ENCODE measurements at places on chromosomes 12 and 14.

- no peak for DNase-seq
Measured at GRCh38 chr12:131640525-131640924, 70.4 kb upstream of the SFSWAP start.

GRCh38 chr12:130746546-130746945 lies 30.4 kb upstream of the RIMBP2 start:
- no peak for DNase-seq

GRCh38 chr14:104187931-104188726 lies 49.7 kb downstream of the KIF26A start:
- DNase-seq, result no peak

DNA sequence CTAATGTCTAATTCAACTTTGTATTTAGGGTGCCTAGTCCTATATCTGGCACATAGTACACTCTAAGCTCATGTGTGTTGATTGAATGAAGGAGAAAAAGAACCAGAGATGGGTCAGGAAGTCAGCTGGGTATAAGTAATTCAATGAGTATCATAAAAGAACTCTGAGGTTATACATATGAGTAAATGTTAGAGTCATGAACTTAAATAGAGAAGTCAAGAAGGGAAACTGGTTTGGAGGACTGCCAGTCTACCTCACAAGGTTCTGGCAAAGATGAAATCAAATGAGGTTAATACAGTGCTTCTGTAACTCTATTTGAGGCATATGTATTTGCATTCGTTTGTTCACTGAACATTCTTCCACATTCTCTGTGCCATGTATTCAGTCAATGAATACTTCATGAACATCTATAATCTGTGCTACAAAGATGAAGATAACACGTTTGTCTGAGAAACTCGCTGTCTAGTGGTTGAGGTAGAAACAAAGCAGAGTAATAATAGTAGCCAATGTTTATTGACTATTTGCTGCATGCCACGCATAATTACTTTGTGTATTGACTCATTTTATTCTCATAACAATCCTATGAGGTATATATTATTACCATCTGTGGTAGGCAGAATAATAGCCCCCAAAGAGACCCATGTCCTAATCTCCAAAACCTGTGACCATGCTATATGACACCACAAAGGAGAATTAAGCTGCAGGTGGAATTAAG lies 88.9 kb downstream of the PTGER2 start:
- no peak for DNase-seq

DNA sequence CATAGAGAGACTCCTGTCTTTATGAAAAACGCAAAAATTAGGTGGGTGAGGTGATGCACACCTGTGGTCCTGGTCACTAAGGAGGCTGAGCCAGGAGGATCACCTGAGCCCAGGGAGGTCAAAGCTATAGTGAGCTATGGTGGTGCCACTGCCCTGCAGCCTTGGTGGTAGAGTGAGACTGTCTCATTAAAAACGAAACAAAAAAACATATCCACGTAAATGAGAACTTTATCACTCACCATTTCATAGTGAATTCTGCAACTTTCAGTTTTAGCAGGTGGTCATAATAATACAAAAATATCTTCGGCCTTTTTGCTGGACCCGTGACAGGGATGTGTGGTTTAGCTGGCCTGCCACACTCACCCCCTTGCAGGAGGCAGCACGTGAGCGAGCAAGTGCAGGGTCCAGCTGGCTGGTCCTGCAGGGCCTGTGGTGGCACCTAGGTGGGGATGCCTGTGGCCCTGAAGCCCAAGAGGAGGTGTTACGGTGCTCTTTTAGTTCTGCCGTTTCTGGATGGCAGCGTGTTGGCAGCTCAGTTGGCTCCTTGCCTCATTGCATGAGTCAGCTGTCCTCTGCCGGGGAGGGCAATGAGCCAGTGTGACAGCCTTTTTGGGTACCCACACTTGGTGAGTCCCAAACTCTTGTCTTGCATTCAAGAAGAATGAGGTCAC lies 1330.7 kb upstream of the TMEM132C start:
- peak; percentile 68 for DNase-seq

DNA sequence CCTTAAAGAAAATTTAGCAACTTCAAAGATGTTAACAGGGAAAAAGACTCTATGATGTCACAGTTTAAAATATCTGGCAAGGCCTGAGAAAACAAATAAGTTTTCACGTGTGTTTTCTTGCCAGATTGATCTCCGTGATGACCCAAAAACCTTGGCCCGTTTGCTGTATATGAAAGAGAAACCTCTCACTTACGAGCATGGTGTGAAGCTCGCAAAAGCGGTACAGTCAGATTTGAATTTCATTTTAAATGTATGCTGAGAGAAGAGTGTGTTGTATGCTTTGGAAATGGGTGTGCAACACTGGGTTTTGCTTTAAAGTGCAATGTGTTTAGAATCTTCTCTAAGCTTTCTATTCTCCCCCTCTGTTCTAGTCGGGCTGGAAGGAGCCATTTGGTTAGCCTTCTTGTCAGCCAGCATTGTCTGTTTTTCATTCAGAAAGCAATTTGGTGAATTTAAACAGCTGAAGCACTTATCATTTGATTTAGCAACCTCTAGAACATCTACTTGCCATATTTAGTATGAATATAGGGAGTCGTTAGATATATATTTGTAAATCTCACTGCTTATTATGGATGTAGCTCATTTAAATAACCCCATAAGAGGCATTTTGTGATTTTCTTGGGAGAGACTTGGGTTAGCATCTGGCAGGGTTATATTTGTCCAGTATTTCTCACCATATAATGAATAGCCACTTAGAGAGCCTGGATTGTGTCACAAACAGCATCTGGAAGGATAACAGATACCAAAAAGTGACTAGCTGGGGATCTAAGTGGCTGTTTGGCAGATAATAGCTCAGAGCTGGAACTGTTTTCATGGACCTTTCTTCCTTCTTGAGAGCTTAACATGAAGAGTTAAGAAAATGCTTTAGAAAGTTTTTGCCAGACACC lies 35.5 kb downstream of the GPHB5 start:
- no peak for DNase-seq

DNA sequence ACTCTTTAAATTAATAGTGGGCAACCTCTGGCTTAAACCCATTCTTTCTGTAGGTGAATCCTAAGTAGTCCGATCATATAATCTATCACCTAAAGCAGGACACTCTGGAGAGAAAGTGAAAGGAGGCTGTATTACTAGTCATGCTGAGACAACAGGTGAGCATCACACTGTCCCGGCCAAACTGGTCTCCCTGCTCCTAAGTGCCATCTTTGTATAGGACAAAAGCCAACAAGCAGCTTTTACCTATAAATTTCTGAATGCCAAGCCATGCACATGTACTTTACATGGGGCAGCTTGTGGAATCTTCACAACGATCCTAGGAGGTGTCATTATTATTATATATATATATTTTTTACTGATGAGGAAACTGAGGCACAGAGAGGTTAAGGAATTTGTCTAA lies 18.0 kb downstream of the PLEKHH1 start:
- DNase-seq, result no peak

GRCh38 chr14:104657101-104657524 lies 32.3 kb upstream of the INF2 start:
- no peak for DNase-seq

- DNase-seq, result no peak
Measured at GRCh38 chr14:44453433-44454171, 53.5 kb downstream of the FSCB start.

DNA sequence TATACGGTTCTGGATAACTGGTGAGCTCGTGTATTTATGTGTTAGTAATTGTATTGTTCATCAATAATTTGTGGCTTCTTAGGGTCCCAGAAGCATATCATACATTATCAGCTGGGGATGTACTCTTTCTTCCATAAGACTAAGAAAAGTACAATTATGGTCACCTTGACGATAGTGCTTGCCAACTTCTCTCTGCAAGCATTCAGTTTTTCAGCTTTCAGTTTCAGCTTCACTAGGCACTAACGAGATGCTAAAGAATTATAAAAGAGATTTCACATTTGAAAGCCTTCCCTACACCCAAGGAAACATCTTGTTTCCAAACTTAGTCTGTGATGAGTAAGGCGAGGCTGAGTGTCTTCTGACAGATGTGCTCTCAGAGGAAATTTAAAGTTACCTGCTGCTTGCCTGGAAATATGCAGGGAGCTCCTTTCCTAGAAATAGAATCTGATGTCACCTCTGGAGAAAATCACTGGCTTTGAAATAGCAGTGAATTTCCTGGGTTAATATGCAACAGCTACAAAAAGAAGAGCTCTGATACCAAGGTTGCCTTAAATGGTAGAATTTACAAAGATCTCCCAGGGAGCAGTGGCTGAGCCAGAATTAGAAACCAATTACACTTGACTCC lies 1419.9 kb upstream of the TMEM132C start:
- no peak for DNase-seq

- DNase-seq, result peak; percentile 59
Measured at GRCh38 chr12:57216014-57216911, at the start of gene NXPH4. TSS of gene NXPH4 (plus strand) at chr12:57216794. CDS start at chr12:57216970, 176 bp downstream.

- DNase-seq, result no peak
Measured at GRCh38 chr14:60657456-60658210, 8.4 kb upstream of the SIX1 start.

- no peak for DNase-seq
Measured at GRCh38 chr14:51933191-51933590, 56.2 kb upstream of the RTRAF start.

DNA sequence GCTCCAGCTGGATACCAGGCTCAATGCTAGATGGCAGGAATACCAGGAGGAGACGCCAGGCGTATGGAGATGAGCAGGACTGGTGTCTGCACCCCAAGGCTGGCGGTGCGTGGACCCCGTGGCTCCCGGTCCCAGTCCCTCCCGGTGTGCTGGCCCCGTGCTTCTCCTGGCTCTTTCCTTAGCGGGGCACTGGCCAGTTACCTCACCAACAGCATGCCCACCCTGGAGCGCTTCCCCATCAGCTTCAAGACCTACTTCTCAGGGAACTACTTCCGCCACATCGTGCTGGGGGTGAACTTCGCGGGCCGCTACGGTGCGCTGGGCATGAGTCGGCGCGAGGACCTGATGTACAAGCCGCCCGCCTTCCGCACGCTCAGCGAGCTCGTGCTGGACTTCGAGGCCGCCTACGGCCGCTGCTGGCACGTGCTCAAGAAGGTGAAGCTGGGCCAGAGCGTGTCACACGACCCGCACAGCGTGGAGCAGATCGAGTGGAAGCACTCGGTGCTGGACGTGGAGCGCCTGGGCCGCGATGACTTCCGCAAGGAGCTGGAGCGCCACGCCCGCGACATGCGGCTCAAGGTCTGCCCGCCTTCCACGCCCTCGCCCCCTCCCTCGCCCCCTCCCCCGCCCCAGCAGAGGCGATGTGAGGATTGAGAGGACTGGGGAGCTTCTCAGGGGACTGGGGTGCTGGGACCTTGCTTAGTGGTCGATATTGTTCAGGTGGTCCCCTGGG lies 14.6 kb downstream of the VASH1 start:
- DNase-seq, result peak; percentile 28

GRCh38 chr14:61419201-61419600 lies 97.8 kb downstream of the PRKCH start:
- no peak for DNase-seq

DNA sequence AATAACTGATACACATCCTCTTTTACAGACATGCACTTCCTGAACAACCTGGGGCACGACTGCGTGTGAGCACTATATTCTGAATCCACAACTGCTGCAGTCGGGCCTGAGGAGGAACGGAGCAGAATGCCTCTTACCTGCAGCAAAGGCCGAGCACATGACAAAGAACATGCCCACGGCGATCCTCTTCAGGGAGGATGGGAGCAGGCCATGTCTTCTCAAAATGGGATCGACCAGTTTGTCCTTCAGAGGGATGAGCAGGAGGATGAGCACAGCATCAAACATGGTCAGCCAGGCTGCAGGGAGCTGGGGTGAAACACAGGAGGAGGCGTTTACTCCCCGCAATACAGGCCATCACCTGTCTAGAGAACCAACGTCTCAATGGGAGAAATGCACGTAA lies 15.1 kb downstream of the SLC15A4 start:
- no peak for DNase-seq

DNA sequence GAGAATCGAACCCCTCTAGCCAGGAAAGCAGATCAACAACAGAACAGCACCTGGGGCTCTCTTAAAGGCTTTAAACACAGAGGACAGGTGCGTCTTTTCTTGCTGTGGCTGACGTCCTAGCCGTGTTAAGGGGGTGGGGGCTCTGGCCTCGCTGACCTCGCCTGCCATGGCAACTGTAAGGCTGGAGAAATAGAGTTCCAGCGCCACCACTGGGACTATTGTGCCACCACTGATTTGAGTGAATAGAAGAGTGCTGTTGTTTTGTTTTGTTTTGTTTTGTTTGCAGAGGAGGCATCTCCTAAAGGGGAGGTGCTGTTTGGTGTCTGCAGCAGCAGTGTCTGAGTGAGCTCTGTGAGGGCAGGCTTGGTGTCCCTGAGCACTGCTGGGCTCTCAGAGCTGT lies 34.2 kb upstream of the PRMT8 start:
- DNase-seq, result no peak

DNA sequence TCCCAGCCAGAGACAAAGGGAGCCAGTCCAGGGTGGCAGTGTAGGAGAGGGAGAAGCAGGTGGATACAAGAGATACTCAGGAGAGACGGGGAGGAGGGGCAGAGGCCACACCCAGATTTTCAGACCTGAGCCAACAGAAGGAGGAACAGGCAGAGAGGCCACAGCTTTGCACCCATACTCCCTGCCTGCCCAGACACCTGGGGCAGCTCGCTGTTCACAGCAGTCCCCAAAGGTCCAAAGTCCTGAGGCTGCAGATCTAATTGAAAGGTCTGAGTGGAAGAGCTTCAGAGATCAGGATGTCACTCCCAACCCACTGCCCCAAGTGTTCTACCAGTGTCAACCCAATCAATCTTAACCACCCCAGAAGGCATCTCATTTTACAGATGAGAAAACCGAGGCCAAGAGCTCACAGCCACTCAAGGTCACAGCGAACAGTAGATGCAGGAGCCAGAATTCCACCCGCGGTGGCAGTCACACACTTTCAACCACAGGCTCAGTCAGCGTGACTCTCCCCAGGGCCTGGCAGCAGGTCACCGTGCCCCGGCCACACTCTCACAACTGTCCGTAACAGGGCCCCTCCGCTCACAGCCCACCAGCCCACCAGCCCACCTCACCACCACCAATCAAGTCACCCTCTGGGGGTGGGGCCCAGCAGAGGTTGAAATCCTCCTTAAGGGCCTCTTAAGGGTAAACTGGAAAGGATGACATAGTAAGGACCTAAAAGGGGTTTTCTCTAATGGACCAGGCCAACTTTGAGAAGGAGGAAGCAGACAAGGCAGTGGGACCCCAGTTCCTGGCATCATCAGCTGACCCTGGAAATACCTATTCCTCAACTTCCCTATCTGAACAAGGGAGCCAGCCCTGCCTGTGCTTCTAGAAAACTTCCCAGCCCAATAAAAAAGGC lies 33.3 kb downstream of the ACTN1 start:
- DNase-seq, result no peak

DNA sequence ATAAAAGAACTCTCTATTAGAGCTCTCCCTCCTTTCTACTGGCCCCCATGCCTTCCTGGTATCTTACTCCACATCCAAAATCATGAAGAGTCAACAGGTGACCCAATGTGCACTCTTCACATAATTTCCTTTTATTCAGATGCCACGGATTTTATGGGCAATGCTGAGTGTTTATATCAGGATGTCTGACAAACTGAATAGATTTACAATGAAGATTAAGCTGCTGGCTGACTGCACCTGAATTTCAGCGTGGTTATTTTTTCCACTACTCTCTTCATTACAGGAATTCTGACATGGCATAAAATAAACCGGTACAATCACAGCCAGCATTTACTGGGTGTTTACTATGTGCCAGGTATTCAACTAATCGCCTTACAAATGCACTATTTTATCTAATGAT lies 29.4 kb upstream of the CERS5 start:
- no peak for DNase-seq

GRCh38 chr14:37601865-37602264 lies 6.4 kb downstream of the TTC6 start:
- no peak for DNase-seq

GRCh38 chr14:101980700-101981099 lies 16.3 kb downstream of the DYNC1H1 start:
- peak; percentile 63 for DNase-seq

GRCh38 chr12:6752167-6752920 lies 597 bp downstream of the MLF2 start:
- peak; percentile 64 for DNase-seq
